Astrocyte of the hippocampus (primary cell): ENCODE measurements at places on chromosomes 1 and 21.

- DNase-seq: no peak
These were observed 10.2 kb downstream of the NES start for GRCh38 chr1:156666862-156667609.

DNA sequence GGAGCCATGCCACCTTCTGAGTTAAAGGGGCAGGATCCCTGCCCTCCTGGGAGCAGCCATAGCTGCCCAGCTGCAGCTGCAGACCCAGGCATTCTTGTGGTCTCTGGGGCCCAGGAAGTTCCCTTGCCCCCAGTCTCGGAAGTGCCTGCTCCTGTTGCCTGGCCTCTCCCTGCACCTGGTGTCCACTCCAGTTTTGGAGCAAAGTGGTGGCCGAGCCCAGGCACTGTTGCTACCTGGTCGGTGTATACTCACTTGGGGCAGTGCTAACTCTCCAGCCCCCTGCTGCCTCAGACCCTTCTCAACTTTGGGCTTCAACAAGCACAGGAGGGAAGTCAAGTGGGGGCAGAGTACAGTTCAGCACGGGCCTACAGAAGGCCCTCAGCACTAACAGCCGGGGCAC is 352.9 kb upstream of the NCAM2 start:
- no peak for DNase-seq

GRCh38 chr1:67771749-67772148 is 61.5 kb downstream of the GNG12 start:
- DNase-seq: no peak

DNA sequence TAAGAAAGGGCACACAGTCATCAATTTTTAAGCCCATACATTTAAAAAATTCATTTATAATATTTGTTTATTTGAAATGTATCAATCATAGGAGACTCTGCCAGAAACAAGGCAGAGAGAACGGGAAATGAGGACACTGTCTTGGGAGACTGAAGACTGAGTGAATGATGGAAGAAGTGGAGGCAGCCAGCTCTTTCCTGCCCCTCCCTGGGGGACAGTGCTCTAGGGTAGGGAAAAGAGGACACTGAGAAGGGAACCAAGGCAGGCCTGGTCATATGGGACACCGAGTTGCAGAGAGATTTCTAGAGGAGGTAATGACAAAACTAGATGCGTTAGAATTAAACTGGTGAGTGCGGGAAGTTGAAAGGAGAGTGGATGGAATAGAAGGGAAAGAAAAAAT is 31.6 kb downstream of the EEIG2 start:
- DNase-seq: no peak

GRCh38 chr1:3320246-3321152 is 134.0 kb upstream of the ARHGEF16 start:
- DNase-seq: peak; percentile 52

DNA sequence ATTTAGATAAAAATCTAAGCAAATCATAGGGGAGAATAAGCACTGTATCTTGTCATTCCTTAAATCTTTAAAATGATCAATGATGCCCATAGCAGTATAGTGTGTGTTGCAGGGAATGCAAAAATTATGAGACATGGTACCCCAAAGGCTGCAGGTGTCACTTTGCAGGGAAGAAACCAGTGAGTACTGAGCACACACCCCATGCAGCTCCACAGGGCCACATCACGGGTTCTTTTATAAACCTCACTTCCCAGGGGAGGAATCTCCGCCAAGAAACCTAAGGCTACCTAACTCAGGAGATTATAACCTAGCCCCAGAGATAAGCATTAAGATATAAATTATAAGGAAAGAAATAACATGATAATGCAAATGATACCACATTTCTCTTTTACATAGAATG is 115.6 kb downstream of the APP start:
- DNase-seq: no peak

DNA sequence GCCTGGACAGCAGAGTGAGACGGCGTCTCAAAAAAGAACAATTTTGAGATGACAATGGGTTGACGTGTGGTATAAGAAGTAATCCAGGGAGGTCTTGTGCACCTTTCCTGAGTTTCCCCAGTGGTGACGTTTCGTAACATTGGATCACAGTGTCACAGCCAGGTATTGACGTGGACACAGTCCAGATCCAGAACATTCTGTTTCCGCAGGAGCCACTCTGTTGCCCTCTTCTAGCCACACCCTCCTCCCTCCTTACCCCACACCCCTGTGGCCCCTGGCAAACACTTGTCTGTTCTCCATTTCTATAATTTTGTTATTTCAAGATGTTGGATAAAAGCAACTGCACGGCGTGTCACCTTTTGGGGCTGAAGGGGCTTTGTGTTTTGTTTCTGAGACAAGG is 6.5 kb upstream of the TRAPPC10 start:
- no peak for DNase-seq

DNA sequence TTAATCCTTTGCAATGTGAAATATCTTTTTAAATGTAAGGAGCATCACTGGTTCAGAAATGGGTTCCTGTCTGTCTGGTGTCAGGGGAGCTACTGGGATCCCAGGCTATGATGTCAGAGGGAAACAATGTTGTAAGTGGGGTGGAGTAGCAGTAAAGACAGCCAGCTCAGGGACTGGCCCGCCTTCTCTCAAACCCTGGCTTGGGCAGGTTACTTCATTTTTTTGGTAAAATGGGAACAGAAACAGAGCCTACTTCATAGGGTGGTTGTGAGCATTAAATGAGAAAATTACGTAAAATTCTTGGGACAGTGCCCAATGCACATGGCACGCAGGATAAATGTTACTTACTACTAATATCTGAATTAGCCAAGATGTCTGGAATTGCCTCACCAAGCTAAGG is 30.7 kb upstream of the IL20 start:
- no peak for DNase-seq

DNA sequence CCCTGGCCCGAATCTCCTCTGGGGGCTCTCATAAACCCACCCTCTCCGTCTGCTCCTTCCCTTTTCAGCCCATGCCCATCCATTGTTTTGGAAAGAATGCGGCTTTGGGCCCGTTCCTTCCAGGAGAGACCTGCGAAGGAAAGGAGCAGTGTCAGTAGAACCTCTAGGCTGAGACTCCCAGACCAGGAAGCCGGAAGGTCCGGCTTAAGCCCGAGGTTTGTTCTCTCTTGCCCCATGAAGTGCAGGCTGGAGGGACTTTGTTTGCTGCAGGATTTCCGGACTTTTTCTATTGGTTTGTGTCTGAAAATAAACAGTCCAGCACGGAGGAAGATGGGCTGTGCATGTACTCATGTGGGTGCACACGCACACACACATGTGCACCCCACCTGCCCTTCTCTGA is 49.8 kb downstream of the ELK4 start:
- DNase-seq: no peak

DNA sequence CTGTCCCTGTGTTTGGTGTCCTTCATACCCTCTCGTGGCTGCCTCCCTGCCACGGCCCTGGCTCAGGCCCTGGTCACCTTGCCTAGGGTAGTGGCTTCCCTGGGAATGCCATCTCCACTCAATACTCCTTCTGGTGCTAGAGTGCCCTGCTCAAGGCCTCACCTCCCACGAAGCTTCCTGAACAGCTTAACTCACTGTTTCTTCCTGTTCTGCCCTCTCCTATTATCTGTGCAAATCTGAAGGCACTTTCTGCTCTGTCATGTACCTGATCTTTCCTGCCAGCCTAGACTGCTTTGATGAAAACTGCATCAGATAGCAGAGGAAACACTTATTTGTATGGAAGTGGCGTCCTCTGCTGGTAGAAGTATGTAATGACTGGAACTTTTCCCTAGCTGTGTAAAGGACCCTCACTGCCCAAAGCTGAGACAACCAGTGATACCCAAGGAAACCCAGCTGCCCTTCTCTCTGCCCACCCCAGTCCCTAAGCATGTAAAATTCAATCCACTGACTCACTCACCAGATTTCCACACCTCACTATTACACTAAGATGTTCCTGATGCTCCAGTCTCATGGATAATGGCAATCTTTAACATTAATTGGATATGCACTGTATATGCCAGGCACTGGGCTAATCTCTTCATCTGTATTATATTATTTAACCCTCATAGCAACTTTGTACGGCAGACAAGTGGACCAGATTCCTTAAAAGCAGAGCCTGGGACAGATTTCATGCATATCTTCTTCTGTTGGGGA is 36.2 kb upstream of the BTG2 start:
- peak; percentile 87 for DNase-seq

- DNase-seq: peak; percentile 81
These were observed 101.4 kb downstream of the PLPPR5 start for GRCh38 chr1:98903261-98903660.

GRCh38 chr1:92168657-92169056 is 49.1 kb upstream of the C1orf146 start:
- no peak for DNase-seq

GRCh38 chr1:6471970-6472368 is 6.0 kb upstream of the TNFRSF25 start:
- no peak for DNase-seq

- DNase-seq: no peak
These were observed 1.6 kb downstream of the TMEM50B start for GRCh38 chr21:33478182-33478581.

DNA sequence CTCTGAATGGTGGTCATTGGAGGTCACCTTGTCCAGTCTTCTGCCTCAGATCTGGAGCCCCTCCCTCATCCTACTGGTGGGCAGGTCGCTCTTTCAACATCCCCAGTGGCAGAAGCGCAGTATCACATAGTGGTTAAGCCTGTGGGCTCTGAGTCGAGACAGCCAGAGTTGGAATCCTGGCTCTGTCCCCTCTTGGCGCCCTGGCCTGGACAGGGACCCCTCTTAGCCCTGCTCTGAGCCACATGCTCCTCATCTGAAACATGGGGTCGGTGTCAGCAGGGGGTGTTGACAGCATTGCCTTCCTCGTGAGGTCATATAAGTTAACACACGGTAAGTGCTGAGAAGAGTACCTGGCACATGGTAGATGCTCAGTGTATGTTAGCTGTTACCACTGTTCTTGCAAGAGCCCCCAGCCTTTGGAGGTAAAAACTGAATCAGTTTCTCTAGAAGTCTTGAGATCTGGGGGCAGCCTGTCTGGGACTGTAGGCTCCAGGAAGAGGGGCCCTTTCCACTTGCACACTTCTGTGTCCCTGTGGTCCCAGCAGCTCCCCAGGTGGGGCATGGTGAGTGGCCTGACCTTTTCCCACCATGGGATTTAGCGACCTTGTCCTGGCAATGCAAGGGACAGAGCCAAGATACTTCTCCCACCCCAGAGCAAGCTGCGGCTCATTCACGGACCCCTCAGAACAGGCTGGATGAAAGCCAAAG is 6.4 kb downstream of the ZC3H12A start:
- DNase-seq: no peak

- no peak for DNase-seq
These were observed 45.9 kb upstream of the ARTN start for GRCh38 chr1:43887748-43888147.

DNA sequence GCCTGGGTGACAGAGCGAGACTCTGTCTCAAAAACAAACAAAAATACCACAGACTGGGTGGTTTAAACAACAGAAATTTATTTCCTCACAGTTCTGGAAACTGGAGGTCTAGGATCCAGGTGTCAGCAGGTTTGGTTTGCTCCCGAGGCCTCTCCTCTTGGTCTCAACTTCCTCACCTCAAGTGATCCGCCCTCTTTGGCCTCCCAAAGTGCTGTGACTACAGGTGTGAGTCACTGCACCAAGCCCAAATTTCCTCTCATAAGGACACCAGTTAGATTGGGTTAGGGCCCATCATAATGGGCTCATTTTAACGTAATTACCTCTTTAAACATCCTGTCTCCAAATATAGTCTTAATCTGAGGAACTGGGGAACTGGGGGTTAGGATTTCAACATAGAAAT is 35.5 kb downstream of the MFSD2A start:
- DNase-seq: no peak
